BJ (cell line): ENCODE measurements at places on chromosomes 6 and 20. TPM values are rescaled to one million over a fixed set of nuclear protein-coding genes. Genes with fewer than 3 reads are reported as not detected.

DNA sequence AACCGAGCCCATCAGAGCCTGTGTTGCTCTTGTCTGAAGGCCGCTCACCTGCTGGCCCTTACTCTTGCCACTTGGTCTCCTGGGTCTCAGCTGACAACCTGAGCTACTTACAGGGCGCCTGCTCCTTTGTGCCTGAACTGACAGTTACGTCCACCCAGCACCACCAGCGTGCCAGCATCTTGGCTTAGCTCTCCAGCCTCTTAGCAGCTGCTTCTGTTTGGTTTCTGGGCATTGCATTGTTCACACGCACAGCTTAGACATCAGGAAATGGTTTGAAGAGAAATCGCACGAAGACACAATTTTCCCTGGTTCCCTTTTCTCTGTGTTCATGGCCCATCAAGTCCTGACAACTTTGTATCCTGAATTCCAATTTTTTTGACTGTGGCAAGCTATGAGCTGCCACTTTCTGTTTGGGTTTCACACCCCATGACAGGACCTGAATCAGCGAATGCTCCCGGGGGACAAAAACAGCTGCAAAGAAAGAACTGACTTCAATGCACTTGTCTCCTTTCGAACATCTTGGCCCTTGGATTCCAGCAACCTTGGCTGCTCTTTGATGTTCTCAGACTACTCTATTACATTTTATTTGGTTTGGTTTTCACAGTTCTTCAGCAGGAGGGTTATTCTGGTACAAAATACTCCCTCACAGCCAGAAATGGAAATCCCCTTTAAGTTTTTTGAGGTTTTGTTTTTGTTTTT is 45.2 kb upstream of the LY86 start:
- DNase-seq = no peak

DNA sequence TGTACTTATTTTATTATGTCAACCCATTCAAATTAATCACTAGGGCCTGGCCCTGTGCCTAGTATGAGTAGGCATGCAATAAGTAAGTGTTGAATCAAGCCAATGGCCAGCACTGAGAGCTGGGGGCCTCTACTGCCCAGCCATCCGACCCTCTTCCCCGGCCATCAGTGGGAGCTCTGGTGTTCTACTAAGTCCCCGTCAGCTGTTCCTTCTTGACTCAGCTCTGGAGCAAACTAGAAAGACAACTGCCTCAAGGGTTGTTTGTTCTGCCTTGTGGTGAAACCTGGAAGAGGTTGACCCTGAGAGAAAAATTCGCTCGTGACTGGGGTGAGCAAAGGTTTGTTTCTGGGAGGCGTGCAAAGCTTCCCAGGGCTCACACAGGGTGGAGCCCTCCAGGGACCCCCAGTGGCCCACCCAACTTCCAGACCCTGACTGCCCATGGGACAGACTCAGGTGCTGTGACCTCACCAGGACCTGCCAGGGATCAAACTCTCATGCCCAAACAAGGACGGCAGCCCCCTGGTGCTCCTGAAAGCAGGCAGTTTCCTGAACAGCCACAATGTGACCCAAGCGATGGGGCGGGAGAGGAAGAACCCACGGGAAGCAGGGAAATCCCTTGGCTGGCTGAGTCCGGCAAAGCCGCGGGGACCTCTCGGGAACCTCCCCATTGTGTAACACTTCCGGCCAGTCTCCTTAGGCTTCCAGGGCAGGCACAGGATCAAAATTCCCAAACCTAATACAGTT is 50.4 kb downstream of the BANF2 start:
- no peak for DNase-seq

DNA sequence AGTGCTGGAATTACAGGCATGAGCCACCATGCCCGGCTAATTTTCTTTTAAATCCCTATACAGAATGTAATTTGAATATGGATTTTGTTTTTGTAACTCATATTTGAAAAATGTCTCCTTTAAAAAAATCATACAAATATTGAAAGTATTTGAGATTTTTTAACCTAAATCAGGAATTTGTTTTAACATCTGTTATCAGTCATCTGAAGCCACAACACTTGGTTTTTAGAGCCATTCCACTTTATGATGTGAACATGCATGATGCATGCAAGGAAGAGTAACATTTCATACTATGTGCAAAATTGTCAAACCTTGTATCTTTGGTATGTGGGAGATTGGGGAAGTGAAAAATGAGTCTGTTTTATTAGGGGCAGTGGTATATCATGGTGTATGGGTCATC is 124.5 kb upstream of the AHI1 start:
- DNase-seq = no peak

DNA sequence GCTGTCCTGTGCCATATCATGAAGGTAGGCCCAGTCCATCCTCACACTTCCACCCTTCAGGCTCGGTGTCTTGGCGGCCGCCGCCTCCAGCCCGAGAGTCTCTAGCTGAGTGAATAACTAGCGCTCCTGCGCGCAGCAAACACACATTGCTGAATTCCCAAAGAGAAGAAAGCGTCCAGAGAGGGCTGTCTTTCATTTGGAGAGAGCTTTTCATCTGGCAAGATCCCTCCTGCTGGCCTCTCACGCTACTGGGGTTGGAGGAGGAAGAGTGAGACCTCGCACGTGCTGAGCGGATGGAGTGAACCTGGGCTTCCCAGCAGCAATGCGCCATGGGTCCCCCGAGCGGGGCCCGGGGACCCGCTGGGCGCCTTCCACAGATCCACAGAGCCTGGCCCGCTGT is 73.2 kb downstream of the NCR2 start:
- DNase-seq = no peak

DNA sequence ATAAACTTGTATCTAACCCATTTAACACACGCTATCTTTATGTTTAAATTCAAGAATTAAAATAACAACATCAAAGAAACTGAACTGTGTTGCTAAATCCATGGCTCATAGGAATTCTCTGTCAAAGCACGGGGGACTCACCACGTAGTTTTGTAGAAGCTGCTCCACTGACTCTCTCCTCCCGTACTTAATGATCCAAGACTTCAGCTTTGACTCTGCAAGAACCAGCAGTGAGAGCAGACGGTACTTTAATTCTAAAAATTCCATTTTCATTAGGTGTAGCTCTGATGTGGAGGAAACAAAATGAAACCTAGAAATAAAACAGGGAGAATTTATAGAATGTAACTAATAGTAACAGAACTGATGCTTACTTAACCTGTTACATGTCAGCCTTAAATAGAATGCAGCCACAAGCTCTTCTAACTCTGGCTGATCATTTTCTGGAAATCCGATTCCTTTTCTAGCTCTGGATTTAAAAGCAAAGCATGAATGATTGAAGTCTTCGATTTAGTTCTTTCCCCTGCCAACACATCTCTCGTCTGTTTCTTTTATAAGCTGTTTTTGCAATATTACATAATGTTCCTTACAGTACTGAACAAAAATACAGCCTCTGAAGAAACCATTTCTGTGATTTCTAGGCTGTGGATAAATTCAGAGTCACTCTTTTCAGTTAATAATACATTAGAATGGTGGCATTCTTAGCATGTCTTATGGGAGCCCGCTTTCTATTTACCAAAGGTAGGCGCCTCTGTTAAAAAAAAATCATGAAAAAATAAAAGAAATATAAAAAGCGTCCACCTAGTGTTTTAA is 165.5 kb downstream of the SYNE1 start:
- DNase-seq = no peak

- DNase-seq = peak; percentile 67
Observed at GRCh38 chr6:131765081-131765803, 42.6 kb upstream of the ENPP1 start.

CRYBG1 gene
- polyA plus RNA-seq = 0.75 and 1.4 TPM in 2 replicates

MOG gene
- polyA plus RNA-seq = not detected in 2 replicates

RBM24 gene
- polyA plus RNA-seq = 14.7 and 19.9 TPM in 2 replicates
